ENCODE measurements at places on chromosomes 2 and 18. TPM values are rescaled to one million over a fixed set of nuclear protein-coding genes. Genes with fewer than 3 reads are reported as not detected.

Gene SUMO1
- 111 TPM for total RNA-seq

- H3K4me1 ChIP-seq = no peaks in the 10 kb centered on the region
- no peak for DNase-seq
- peaks cover 2% of the 10 kb centered on the region for H3K27me3 ChIP-seq
- no peak overlapping the region for H3K4me3 ChIP-seq
These were observed 11.9 kb downstream of the IL18R1 start for GRCh38 chr2:102367331-102367971.

DNA sequence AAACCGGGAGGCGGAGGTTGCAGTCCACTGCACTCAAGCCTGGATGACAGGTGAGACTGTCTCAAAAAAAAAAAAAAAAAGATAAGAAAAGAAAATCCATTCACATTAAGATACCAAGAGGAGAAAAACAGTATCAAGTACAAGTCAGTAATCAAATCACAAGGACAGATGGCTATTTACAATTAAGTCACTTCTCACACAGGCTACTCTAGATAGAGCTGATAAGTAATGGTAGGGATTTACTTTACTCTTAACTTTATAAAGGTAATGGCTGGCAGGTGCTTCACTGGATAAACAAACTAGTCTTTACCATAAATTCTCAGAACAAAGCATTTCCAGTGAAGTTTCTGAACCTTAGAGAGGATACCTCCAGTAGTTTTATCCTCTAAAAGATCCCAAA, 11.5 kb downstream of the SF3B1 start:
- H3K27me3 ChIP-seq = no peaks in the 10 kb centered on the region
- no peak overlapping the region for H3K4me3 ChIP-seq
- H3K36me3 ChIP-seq = no peaks in the 10 kb centered on the region
- peaks cover 11% of the 10 kb centered on the region for H3K4me1 ChIP-seq
- DNase-seq = no peak

GRCh38 chr2:151030663-151031230, 230.9 kb downstream of the RBM43 start:
- peaks cover 1% of the 10 kb centered on the region for H3K27me3 ChIP-seq
- no peaks in the 10 kb centered on the region for H3K36me3 ChIP-seq
- peaks cover 6% of the 10 kb centered on the region for H3K4me1 ChIP-seq
- no peak overlapping the region for H3K27ac ChIP-seq
- no peak overlapping the region for H3K4me3 ChIP-seq

Gene HOXD1
- total RNA-seq = not detected

DNA sequence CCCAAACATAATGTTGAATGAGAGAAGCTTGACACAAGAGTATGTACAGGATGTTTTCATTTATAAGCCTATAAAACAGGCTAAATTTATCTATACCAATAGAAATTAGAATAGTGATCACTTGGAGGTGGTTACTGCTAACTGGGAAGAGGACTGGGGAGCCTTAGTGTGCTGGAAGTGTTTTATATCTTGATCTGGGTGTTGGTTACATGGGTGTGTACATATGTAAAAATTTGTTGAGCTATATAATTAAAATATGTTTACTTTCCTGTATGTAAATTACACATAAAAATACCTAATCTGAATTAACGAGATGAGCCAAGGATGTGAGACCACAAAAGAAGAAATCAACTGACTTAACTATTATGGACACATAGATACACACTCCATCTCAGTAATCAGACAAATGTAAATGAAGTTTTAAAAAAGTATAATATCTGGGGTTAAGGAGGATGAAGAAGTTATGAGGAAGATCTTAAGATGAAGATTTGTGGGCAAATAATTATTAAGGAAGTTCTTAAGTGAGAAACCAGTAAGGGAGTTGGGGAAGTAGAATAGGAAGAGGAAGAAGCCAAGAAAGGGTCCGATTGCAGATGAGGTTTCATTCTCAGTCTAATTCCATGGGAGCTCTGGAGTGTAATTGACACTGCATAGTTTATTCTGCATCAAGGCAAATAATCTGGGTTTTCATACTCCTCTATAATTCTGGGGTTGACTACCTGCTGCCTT, 32.3 kb upstream of the NABP1 start:
- H3K36me3 ChIP-seq = no peaks in the 10 kb centered on the region
- H3K27ac ChIP-seq = no peak overlapping the region
- H3K4me1 ChIP-seq = no peaks in the 10 kb centered on the region
- H3K4me3 ChIP-seq = no peak overlapping the region

DNA sequence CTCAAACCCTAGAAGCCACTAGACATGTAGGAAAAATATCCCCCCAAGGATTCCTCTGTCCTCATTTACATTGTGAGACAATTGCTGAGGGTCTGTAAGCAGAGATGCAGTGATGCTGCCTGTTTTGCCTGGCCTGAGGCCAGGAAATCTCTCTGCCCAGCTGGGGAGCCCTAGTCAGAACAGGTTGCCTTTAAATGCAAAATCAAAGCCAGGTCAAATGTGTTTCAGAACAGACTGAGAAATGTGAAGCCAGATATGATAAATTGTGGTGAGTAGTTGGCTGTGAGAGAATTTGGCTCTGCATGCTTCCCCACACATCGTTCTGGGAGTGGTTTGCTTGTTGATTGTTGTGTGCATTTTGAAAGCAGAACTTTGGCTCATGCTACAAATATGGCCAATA, 38.4 kb upstream of the NXPH2 start:
- peak; percentile 26 for DNase-seq
- no peak overlapping the region for H3K4me3 ChIP-seq
- peaks cover 2% of the 10 kb centered on the region for H3K27me3 ChIP-seq

DNA sequence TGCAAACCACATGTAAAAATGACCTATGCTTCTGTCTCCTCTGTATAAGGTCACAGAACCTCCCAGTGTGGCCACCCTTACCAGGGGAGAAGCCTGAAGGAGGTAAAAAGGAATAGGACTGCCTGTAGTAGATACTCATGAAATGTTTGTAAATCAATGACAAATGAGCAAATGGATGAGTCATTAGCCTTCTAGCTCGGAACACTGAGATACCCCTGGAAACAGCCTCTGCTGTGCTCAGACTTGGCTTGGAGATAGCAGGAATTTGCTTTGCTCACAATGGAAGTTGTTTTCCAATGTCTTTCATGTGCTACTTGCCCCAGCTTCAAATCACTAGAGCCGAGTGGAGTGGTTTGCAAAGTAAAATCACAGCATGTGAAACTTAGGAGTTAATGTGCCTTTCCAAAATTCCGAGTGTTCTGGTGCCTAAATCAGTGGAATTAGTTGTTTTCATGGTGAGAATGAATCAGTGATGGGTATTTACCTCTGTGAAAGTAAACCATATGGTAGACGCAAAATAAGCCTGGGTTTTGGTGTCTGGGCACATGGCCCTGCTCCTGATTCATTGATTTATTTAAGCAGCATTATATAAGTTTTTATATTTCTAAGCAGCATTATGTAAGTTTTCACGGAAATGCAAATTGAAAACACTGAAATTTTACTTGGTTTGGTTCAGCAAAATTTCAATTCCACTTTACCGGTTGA, 154.0 kb upstream of the MAP3K20 start:
- H3K27me3 ChIP-seq = no peaks in the 10 kb centered on the region
- no peak overlapping the region for H3K4me3 ChIP-seq
- no peaks in the 10 kb centered on the region for H3K4me1 ChIP-seq
- no peak overlapping the region for H3K27ac ChIP-seq

DNA sequence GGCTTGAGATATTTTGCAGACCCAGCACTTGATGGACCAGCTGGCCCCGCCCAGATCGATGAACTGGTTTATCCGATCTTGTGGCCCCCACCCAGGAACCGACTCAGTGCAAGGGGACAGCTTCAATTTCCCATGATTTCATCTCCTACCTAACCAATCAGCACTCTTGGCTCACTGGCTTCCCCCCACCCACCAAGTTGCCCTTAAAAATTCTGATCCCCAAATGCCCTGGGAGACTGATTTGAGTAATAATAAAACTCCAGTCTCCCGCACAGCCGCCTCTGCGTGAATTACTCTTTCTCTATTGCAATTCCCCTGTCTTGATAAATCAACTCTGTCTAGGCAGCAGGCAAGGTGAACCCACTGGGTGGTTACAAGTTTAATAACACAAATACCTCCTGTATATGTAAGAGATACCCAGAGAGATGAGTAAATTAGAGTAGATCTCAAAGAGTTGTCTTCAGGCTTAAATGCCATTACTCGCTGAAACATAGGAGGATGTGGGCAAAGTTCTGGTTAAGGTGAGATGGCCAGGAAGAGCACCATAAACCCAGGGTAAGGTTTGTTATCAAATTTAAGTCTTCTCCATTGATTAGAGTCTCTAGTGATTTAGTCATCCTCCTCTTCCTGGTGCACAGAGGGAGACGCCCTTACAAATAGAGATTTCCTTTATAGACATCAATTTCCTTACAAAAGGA, 222.8 kb downstream of the ARL4C start:
- H3K27me3 ChIP-seq = no peaks in the 10 kb centered on the region
- H3K36me3 ChIP-seq = peaks cover 2% of the 10 kb centered on the region
- H3K4me3 ChIP-seq = no peak overlapping the region
- H3K4me1 ChIP-seq = no peaks in the 10 kb centered on the region
- no peak overlapping the region for H3K27ac ChIP-seq
- DNase-seq = no peak

- no peak for DNase-seq
- no peak overlapping the region for H3K4me3 ChIP-seq
- H3K27me3 ChIP-seq = no peaks in the 10 kb centered on the region
- H3K27ac ChIP-seq = no peak overlapping the region
These were observed 23.7 kb upstream of the AP1S3 start for GRCh38 chr2:223860809-223861738.
